ENCODE measurements at places on chromosomes 7 and 10.

GRCh38 chr7:19705663-19706062 lies 3.2 kb downstream of the POLR1F start:
- DNase-seq, result no peak

GRCh38 chr10:132270256-132270655 lies 37.5 kb downstream of the STK32C start:
- DNase-seq, result no peak

DNA sequence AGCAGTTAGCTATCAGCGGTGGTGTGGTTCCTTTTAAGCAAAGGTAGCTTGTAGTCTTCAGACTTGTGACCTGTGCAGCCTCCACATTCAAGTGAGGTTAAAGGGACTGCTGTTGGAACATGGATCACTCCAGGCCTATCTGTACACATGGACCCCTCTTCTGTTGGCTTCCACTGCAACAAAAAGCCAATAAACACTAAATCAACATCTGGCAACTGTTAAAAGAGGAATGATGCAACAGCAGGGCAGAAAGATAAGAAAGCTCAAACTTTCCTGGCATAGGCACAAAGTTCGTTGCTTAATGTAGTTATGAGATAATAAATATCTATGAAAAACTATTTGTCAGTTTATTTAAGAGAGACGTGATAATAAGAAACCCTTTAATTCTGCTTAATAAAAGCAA lies 4.0 kb upstream of the MINPP1 start:
- no peak for DNase-seq

DNA sequence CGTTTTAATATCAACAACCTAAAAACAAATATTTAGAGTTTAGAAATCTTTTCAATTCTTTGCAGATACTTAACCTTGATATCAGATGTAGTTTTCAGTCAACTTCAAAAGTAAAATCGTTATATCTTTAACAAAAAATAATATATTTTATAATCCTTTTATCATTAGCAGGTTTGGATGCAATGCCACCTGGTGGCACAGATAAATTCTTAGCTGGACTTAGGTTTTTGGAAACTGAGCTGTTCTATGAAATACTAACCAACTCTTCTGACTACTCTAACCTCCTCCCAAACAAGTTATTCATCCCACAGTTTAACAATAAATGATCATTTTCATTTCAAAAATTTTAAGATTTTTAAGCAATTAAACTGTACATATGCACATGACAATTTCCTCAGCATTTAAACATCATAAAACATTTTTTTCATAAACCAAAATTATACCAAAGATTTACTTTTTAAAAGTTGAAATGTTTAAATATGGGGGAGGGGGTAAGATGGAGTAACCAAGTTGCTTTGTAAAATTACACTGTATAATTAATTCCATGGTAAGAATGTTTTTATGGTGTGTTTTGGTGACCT lies 56.9 kb downstream of the HIBADH start:
- peak; percentile 17 for DNase-seq

DNA sequence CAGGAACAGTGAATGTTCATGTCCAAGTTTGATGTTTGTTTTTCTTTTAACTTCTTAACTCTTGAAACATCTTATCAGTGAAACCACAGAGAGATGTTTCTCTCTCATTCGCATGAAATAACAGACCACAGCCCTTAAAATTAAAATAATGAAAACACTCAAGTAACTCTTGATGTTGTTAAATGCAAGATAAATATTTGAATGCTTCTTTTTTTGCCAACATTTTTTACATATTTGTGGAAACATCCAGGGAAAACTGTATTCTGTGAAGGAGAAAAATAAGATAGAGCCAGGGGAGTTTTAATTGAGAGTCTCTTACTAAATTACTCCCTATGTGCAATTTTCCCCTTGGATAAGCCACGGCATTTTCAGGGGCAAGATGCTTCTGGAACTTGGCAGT lies 361.8 kb upstream of the MGMT start:
- DNase-seq, result no peak

GRCh38 chr7:142960955-142961512 lies 1.1 kb downstream of the KEL start:
- DNase-seq, result no peak

- DNase-seq, result no peak
These were observed 495 bp downstream of the SFR1 start for GRCh38 chr10:104122225-104123107.

GRCh38 chr10:112996462-112996861 lies 46.4 kb downstream of the TCF7L2 start:
- DNase-seq, result no peak

DNA sequence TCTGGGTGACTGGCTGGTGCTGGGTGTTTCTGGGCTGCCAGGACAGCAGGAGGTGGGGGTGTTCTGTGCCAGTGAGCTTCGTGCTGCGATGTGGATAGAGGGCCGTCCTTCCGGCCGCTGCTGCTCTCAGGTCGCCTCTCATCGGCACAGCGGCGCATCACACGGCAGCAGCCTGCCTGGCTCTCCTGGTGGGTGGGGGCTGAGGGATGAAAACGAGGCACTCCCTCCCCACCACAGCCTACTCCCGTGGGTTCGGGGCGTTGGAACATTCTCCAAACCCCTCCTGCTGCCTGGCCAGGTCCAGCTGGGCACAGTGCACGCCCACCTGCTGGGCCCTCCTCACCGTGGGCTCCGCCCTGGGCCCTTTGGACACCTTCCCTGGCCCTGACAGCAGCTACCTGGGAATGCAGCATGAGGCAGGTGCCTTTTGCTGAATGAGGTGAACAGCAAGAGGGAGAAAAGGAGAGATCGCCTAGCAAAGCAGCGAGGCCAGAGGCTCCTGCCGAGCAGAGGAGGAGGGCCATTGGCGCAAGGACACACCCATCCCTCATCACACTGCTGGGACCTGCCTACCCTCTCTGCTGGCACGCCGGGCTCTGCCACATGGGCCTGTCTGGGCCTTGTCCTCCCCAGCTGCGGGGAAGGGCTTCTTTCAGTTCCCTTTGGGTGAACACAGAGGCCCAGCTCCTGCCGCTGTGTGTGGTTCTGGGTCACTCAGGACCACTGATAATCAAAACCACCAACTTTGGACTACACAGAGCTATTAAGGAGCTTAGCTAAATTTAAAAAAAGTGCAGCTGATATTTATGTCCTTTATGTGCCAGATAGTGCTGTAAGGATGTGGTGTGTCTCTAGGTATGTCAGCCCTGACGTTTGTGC lies 33.4 kb downstream of the INPP5A start:
- no peak for DNase-seq

- DNase-seq, result peak; percentile 44
These were observed 17.5 kb downstream of the RCC1L start for GRCh38 chr7:75055830-75056772.

GRCh38 chr10:69960606-69960987 lies 92.0 kb upstream of the MACROH2A2 start:
- DNase-seq, result no peak

- no peak for DNase-seq
These were observed 40.0 kb downstream of the MINPP1 start for GRCh38 chr10:87544721-87545120.

DNA sequence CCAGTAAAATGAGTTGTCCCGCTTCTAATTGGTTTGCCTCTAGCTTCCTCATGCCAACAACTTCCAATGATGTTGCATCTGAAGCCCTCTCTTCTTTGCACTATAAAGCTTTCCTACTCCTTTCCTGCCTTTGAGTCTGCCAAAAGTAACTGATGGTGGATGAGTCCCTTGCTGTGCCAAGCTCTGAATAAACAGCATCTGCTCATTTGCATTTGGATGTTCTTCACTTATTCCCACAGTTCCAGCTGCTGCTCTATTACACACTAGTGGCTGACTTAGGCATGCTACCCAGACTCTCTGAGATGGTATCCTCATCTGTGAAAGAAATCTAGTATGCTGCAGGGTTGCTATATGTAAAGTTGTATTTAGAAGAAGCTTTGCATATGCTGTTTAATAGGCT lies 24.9 kb downstream of the SFR1 start:
- no peak for DNase-seq

- no peak for DNase-seq
These were observed 23.1 kb upstream of the ZC3HAV1L start for GRCh38 chr7:139058943-139059342.

DNA sequence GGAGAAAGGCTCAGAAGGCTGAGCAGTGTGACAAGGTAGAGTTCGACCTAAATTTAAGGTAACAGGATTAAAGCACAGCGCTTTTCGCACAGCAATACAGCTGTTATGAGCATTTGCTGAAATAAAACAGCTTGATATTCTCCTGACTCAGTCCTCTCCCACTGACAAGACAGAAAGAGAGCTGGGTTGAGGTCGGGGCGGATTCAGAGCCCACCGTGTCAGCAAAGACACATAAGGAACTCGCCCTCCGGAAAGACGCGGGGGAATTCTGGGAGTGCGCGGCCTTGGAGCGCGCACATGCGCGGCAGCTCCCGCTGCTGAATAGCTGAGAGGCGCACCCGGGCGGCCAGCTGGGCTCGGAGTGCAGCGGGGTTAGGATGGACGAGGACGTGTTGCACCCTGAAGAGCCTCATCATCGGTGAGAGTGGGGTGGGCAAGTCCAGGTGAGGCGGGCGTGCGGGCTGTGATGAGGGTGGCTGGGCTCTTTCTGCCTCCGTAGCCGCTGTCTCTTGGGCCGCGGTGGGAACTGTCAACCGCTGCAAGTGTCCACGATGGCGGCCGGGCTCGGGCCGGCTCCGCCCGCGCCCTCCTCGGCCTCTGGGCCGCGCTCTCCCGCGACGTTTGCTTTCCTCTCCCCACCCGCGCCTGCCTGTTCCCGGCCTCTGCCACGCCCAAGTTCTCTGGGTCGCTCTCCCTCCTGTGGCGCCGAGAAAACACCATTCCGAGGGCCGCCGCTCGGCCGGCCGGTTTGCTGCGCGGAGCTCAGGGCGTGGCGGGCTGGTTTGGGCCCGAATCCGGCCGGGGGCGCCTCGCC lies 120.6 kb downstream of the LYZL1 start:
- no peak for DNase-seq

GRCh38 chr7:150945171-150945852 lies 32.8 kb downstream of the KCNH2 start:
- DNase-seq, result no peak

GRCh38 chr10:78528749-78529204 lies 495.1 kb downstream of the RPS24 start:
- DNase-seq, result no peak

GRCh38 chr7:155340071-155340531 lies 42.4 kb downstream of the INSIG1 start:
- no peak for DNase-seq

- no peak for DNase-seq
These were observed 542.1 kb downstream of the TCERG1L start for GRCh38 chr10:130769146-130770017.

- DNase-seq, result no peak
These were observed 322.6 kb upstream of the ZNF32 start for GRCh38 chr10:43971306-43971705.

DNA sequence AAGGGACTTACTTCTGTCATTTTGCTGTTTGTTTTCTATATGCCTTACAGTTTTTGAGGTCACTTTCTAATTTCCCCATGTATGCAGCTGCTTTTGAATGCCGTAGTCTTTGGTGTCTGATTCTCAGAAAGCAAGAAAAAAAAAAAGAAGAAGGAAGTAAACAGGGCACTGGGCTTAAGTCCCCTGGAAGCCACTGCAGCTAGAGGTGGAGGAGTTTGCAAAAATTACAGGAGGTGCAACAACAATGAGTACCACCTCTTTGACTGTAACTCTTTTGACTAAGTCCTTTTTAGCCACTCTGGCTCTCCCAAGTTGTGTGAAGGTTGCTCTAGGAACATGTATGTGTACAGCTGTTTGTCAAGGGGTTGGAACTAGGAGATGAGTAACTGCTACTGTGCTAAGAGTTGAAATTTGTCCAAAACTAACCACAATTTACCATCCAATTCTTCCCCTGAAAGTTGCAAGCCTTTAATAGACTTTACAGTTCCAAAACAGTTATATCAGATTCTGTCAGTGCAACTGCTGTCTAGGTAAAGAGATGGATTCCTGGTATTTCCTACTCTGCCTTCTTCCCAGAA lies 588.0 kb upstream of the LRRN3 start:
- DNase-seq, result peak; percentile 6

GRCh38 chr7:83338277-83338950 lies 175.7 kb upstream of the PCLO start:
- DNase-seq, result no peak

- no peak for DNase-seq
These were observed at the start of gene CCDC172 for GRCh38 chr10:116324227-116324950. Gene CCDC172, plus strand, starts transcription at chr10:116324448. Its CDS starts 564 bp downstream, at chr10:116325012.

GRCh38 chr7:151403764-151404163 lies 6.1 kb downstream of the WDR86 start:
- no peak for DNase-seq

DNA sequence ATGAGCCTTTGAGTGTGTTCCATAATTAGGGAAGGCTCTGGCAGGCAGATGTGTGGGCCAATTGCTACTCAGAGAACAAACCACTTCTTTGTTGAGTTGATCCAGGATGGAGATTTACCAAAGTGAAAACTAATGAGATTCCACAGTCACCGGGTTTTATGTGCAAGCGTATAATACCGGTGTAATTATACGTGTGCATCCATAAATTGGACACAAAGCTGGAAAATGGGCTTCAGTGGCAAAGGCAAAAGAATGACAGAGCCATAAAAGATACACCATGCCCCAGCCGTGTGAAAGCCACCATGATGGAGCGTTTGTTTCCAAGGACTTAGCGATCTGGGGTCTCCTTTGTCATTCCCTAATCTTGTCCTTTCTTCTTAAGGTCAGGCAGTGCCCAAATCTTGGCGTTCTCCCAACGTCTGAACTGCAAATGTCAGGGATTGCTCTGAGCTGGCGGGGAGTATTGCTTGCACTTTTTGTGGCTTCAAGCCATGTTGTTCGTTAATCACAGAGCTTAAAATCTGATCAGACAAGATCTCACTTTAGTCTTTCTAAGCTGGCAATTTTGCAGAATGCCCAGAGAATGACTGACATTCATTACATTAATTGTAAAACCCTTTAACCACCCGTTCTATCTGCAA lies 70.1 kb downstream of the NPTX2 start:
- no peak for DNase-seq

DNA sequence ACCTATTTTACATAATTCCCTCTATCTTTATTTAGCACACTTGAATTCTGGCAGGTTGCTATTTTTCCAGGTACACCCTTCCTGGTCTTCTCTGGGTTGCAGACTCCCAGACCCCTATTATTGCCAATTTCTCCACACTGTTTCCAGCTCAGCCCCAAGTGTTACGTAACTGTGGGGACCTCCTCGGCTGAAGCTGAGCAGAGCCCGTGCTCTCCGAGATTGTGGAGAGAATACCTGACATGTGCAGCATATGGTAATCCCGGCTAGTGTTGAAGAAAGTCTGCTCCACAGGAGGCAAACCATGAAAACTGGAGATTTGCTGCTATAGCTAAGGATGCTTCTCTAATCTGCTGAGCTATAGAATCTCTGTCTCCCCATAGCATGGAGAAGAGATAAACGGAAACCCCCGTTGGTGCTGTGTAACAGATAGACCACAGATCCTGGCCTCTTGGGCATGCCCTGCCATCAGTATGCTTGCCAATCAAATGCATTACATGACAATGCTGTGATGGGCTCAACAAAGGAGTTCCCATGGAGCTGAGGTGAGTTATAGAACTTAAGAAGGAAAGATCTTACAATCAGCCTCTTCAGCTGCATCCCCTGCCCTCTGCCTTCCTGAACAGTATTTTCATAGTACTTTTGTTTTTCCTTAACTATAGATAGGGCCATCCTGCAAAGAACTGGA lies 144.6 kb upstream of the AOAH start:
- no peak for DNase-seq
